NCI-H1417 (cell line): ENCODE measurements at places on chromosomes 1 and 21.

- no peak for DNase-seq
These were observed 9.9 kb upstream of the TMEM39B start for GRCh38 chr1:32062867-32063230.

DNA sequence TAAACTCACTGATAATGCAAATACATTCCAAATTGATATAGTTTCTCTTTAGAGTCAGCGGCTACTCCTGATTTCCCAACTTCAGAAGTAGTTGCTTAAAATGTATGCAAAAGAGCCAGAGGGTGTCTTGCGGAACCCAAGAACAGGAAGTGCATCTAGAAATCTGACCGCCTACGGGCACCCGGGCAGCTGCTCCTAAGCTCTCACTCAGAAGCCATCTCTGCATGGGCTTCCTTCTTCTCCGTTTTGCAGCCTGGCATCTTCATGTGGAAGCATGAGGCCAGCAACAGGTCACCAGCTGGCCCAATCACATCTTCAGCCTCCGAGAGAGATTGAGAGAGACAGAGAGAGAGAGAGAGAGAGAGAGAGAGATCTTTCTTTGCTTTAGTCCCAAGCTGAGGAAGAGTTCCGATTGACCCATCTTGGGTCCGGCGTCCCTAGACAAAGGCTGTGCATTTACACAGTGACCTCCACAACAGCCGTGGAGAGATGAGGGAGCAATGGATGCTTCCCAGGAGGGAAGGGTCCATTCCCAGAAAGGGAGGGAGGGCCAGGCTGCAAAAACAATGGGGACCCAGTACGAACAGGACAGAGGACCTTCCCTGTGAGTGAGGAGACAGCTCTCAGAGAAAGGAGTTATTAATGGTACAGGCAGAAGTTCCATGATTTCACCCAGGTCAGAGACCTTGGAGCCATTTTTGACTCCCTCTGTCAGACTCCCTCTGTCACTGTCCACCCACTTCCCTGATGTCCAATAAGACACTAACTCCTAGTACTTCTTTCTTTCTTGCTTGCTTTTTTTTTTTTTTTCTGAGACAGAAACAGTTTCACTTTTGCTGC, 28.2 kb upstream of the SLC30A1 start:
- DNase-seq: no peak

GRCh38 chr1:116919802-116920201, 10.1 kb downstream of the PTGFRN start:
- no peak for DNase-seq

DNA sequence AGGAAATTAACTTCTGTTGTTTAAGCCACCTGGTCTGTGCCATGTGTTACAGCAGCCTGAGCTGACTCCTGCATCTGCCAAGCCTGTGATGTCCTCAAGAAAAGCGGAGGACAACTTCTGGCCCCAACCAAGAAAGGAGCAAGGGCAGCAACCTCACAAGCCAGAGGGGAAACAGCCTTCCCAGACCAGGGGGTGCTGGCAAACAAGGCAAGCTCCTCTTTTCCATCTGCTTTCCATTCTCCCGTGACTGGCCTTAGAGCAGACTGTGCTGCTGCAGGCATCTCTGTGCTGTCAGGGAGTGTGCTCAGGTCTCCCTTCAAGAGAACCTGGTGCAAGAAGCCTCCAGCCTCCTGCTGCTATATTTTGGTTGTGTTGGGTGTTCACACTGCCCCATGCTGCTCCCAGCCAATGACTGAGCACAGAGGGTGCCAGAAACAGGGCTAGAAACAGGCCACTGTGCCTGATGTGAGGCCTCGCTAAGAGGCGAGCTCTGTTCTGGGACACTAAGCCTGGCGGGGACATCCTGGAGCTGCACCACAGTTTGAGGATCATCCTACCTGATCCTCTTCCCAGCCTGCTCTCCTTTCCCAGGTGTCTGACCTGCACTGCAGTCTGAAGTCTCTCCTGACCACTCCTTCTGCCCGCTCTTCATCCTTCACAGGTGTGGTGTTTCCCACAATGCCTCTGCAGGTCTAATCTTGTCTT, 27.5 kb upstream of the SLAMF9 start:
- no peak for DNase-seq

DNA sequence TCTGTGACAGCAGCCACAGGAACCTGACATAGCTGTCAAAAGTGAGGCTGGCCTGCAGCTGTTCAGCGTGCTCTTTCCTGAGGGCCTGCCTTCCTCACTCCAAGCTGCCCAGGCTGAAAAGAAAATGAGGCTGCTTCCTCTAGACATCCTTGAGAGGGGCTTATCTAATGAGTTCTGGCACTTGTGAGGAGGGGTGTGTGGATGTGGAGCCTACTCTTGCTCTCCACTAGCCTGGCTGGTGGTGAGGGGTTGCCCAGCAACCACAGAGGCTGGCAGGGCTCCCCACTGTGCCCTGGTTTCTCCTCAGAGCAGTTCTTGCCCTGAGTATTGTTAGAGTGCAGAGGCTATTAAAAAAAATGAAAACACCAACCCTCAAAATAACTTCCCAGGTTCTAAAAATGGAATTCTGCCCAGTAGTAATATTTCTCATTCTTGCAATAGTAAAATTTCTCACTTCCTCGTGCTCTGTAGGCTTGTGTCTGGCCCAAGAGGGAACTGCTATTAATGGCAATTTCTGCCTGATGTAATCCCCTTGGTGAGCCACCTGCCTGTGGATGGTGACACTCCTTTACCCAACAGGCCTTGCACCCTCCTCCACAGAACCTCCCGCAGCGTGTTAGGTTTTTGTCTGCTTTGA, 52.6 kb upstream of the EPS8L3 start:
- peak; percentile 73 for DNase-seq

- DNase-seq: no peak
These were observed 686.7 kb downstream of the MATN1 start for GRCh38 chr1:30036666-30037065.

DNA sequence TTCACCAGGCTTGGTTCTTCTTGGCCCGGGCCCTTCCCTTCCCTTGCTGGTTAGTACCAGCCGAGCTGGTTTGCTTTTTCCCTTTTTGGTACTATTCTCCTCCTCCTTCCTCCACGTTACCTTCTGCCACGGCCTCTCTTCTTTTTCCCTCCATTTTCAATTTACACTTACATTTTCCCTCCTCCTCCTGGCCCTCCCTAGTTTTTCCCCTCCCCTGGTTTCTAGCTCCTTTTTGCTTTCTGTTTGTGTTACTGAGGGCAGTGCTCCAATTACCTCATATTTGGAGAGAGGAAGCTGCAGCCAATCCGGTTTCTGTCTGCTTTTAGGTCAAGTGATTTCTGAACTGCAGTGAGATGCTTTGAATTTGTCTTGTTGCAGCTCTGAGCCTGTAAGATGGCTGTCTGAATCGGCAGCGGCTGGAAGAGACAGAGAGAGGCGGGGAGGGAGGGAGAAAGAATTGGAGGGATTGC, 63.7 kb downstream of the MACF1 start:
- peak; percentile 66 for DNase-seq

DNA sequence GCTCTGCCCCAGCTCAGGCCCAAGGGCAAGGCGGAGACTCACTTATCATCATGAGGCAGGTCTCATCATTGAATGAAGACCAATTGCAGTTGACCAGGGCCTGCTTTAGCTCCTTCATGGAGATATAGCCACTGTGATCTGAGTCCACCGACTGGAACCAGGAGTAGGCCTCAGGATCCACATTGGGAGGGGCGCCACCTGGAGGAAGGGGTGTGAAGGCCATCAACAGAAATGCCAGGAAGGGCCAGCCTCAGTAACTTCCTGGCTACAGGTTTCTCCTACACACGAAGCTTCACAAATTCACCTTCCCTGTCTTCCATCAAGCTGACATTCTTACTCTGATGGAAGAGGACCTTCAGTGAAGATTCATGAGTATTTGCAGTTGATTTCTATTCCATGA, 11.6 kb downstream of the PEF1 start:
- no peak for DNase-seq

- no peak for DNase-seq
These were observed 129.2 kb downstream of the DHRS3 start for GRCh38 chr1:12488666-12489354.

GRCh38 chr1:93304716-93305138, 41.0 kb upstream of the DR1 start:
- peak; percentile 75 for DNase-seq

- peak; percentile 48 for DNase-seq
These were observed 637 bp upstream of the MYBPHL start for GRCh38 chr1:109307274-109308021.

- no peak for DNase-seq
These were observed 9.5 kb upstream of the PIGR start for GRCh38 chr1:206955476-206956451.

- no peak for DNase-seq
These were observed 266.8 kb downstream of the VAV3 start for GRCh38 chr1:107698161-107698560.
